ENCODE measurements at places on chromosomes 5 and 9. TPM values are rescaled to one million over a fixed set of nuclear protein-coding genes. Genes with fewer than 3 reads are reported as not detected.
A peak's percentile ranks its signal among the peaks of the same experiment; 100 is the strongest.

Gene CSF2
- not detected for total RNA-seq

DNA sequence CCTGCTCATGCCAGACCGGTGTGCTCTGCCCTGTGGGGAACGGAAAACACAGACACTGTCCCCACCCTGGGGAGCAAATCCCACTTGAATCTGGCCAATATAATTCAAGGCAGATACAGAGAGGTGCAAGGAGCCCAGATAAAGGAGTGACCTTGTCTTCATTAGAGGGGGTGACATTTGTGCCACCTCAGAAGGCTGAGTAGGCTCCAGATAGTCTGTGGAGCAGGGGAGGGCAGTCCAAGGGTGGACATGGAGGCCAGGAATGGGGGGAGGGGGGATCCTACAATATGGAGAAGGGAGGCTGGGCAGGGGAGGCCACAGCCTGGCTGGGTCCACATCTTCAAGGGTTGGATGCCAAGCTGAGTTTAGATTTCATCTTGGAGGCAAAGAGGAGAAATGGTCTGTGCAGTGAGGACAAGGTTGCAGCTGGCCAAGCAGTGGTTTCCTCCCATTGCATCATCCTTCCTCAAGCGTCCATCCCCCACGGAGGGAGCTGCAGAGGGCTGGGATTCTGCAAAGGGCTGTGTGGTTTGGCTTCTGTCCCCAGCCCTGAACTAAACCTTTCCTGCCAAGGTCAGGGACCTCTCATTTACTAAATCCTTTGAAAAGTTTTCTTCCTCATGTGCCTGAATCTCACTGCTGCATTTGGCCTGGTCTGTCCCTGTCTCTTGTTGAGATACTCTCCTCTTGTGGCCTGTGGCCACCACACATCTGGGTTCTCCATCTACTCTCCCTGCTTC is 60.1 kb downstream of the GALNT12 start:
- DNase-seq: peak; percentile 52

DNA sequence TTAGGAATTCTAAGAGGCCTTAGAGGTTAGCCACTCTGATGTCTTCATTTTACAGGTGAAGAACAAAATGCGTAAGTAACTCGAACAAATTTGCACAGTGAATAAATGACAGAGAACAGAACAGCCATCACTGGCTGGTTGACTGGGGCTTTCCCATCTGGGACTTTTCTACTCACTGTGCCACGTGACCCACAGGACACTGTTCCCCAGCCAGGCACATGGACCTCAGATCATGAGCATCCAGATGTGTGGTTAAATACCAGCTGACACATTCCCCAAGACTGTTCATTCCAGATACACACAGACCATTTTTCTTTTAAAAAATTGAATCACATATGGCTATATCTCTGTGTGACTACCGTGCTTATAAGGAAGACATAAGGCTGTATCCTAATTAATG is 25.8 kb upstream of the MED10 start:
- no peak for DNase-seq

GRCh38 chr9:120715389-120715924 is 1.2 kb upstream of the MEGF9 start:
- peak; percentile 67 for DNase-seq

GRCh38 chr9:93071464-93071863 is 13.0 kb downstream of the SUSD3 start:
- peak; percentile 77 for DNase-seq

DNA sequence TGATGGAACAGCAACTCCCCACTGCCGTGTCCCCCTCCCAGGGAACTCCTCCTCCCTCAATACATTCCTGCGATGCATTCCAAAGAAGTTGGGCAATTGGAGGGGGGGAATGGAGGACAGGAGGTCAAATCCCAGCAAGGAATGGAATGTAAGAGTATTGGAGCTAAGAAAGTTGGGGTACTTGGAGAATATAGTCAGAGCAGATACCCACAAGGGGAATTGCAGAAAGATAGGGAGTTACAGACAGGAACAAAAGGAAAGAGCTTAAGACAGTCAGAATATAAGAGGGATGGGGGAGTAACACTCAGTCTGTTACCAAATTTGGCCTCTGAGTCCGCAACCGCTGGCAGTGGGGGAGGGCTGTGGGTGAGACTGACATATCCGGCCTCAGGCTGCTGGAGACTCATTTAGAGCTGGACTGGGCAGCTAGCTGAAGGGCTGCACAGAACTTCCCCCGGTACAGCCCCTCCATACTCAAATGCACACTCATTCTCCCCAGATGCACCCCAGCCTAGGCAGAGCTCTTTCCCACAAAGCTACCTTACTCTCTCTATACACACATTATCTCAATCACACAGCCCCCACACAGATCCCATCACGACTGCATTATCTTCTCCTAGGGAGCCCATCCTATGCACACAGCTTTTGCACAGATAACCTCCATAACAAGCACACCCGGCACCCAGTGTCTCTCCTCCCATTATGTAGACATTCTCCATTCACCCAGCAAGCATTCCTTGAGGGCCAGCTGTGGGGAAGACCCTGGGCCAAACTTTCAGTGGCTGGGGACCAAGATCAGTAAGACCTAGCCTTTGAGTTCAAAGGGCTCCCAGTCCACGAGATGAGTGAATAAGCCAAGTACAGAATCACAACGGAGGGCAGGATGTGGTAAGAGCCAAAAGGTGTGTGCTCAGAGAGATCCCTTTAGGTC is 3.7 kb downstream of the TLN1 start:
- no peak for DNase-seq

Data from Karpas-422 (cell line).